ENCODE measurements at places on chromosomes 2 and 18.

DNA sequence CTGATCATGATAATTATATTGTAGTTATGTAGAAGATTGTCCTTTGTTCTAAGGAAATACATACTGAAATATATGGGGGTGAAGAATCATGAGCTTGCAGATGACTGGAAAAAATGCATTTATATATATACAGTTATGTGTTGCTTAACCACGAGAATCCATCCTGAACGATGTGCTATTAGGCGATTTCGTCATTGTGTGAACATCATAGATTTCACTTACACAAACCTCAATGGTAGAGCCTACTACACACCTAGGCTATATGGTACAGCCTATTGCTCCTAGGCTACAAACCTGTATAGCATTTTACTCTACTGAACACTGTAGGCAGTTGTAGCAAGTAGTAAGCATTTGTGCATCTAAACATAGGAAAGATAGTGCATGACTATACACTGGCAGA lies 2.6 kb upstream of the ACAA2 start:
- DNase-seq = no peak

- DNase-seq = no peak
Observed at GRCh38 chr18:49907346-49907929, 94.1 kb upstream of the ACAA2 start.

DNA sequence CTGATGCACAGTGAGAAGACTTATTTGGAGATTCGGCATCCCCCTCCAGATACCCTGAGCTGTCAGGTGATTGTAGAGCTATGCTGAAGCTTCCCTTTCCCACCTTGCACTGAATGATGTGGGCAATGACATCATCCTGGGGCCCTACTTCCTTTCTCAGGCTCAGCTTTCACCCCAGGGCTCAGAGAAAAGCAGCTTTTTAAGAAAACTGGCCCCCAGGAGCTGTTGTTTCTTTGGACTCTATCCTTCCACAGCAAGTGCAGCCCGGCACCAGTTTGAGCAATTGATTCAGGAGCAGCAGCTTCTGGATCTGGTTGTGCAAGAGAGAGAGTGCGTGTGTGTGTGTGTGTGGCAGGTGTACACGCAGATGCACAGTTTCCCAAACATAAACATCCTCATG lies 251.3 kb downstream of the ANAPC1 start:
- no peak for DNase-seq

DNA sequence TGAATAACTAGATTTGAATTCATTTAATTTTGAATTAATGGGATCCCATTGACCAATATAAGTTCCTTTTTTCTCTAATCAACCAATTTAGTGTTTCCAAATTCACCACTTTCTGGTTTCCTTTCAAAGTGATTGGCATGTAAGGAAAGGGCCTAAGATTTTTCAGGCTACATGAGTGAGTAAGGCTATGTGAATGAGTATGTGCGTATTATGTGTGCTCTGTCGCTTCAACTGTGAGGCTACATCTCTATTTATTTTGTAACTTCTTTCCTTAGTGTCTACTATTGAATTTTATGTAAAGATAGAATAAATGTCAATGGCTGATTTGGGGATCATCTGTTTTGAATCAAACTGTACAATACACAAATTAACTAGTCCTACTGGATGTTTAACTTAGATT lies 110.6 kb downstream of the ABCA12 start:
- DNase-seq = no peak

DNA sequence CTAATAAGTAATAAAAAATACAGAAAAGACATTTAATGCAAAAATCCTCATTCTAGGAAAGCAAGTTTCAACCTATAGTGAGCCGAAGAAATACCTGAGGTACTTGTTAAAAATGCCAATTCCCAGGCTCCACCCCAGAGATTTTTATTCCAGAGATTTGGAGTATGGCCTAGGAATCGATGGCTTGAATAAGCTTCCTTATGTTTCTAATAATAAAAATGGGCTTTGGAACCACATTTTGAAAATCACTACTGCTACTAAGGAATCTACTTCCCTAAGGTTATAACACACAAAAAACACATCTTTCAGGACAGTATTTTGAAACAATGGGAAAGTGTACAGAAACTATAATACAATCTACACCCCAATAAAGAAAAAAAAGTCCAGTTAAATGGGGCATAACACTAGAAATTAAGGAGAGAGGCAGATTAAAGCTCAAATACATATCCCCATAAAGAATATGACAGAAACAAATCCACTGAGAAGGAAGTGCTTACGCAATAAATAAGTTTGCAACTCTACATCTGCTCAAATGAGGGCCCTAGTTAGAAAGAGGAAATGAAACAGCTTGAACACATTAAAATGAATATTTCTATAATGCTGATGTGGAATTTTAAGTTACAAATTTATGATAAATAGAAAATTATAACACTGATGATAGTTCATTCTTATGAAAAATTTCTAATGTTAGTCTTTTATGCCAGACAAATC lies 103.7 kb downstream of the EPB41L3 start:
- DNase-seq = no peak

DNA sequence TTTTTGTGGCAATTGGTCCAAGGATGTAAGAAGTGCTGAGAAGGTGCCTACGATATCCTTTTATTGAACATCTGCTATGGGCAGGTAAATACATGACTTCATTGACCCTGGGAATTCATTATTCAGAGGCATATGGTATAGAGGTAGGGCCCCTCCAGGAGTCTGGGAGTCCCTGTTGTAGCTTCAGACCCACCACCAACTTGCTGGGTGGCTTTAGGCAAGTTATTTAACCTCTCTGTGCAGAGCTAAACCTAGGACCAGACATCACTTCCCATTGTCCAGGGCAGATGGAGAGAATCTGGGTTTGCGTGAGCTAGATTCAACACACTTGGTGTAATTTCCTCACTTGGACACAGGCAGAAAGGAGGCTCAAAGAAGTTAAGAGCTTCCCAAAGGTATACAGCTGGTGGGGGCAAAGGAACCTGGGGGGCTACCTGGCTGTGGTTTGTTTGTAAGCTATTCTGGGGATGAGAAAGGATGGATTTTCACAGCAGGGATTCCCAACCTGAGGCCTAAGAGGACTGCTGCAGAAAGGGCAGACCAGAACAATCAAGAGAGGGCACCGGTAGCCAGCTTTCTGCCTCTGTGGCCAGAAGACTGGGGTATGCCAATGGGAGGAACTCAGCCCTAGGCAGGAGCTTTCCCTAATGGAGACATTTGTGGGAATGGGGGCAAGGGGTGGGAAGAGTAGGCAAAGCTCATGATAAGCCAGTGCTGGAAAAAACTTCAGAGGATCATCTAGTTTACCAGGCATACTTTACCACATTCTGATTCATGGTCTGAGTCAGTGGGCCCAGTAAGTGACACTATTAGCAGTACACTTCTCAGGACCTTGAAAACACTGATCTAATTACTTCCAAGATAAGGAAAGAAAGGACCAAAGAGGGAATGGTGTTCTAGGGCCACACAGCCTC lies 102.7 kb upstream of the SMAD2 start:
- no peak for DNase-seq

GRCh38 chr2:197210430-197210829 lies 100.2 kb downstream of the ANKRD44 start:
- DNase-seq = no peak

DNA sequence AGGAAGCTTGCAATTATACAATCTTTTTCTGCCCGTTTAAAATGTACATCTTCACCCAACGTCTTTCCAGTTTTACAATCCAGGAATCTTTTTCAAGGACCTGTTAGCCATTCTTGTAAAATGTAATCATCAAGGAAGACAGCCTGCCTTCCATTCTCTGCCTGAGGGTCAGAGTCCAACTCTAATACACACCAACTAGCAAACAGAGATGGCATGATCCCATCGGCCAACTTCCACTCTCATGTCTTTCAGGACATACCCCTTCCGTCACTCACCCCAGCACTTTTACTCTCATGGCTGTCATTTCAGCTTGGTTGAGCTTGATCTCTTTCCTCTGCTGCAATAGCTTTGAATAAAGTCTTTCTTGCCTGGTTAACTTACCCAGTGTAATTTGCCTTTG lies 172.5 kb upstream of the NETO1 start:
- no peak for DNase-seq

GRCh38 chr2:60353406-60353800 lies 200.1 kb downstream of the BCL11A start:
- no peak for DNase-seq

DNA sequence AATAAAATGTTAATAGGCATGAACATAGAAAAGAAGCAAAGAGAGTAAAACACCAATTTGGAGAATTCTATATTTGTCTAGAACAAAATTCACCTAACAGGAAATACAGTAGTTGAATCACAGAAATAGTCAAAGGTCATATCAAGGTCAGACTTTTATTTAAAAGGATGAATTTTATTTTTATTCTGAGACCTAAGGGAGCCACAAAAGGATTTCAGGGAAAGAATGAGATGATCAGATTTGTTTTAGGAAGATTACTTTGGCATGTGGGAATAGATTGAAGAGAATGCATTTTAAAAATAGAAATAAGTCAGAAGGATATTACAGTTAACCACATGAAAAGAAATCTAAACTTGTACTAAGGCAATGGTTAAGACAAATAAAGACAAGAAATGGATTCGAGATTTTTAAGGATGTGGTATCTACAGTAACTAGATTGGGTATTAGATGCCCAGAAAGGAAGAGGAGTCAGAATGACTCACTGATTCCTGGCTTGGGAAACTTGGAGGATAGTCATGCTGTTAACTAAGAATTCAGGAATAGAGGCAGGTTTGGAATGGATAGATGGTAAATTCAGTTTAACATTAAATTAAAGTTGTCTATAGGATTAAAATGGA lies 56.0 kb downstream of the METTL4 start:
- DNase-seq = no peak

- no peak for DNase-seq
Observed at GRCh38 chr2:3596901-3597417, 2.0 kb downstream of the COLEC11 start.

- no peak for DNase-seq
Observed at GRCh38 chr2:136980303-136980702, 215.0 kb downstream of the THSD7B start.

DNA sequence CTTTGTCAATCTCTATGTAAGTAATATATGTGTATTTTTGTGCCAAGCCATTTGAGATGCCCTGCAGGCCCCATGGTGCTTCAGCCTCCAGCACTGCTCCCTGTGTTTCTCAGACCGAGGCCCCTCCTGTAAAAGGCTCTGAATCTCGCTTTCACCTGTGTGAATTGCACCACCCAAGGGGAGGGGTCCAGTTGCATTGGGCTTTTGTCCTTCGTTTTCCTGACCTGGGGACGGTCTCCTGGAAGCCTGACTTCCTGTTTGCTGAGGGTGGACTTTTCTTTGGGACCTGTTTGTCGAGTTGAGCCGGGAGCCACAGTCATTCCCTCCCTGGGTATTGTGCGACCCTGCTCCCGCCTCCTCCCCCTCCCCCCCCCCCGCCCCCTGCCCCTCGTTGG lies 48.9 kb downstream of the AGAP1 start:
- DNase-seq = no peak

GRCh38 chr2:128661311-128661710 lies 342.6 kb upstream of the HS6ST1 start:
- no peak for DNase-seq

DNA sequence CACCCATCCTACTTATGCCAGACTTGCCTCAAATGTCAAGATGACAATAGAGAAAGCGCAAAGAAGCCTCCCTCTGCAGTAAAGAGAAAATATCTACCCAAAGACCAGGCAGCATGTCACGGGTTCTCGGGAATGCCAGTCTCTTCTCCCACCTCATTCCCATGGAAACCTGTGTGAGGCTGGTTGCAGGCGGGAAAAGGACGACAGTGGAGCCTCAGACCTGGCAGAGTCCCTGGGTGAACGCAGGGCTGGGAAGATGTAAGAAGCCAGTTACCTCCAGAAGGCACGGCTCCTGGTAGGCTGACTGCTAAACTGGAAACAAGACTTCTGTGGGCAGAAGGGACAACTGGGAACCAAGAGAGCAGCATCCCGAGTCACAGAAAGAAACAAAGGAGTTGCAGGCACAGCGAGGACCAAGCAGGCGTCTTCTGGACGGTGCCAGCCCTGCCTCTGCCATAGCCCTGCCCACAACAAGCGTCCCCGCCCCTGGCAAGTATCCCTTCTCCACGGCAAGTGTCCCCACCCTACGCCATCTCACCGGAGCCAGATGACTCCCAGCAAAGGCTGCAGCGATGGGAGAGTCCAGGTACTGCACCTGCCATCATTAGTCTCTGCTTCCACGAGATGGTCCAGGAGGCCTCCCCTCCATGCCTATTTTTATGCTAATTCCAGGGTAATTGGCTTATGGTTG lies 440.8 kb upstream of the MYT1L start:
- DNase-seq = no peak

- peak; percentile 65 for DNase-seq
Observed at GRCh38 chr18:77062518-77063003, 70.0 kb downstream of the MBP start.

DNA sequence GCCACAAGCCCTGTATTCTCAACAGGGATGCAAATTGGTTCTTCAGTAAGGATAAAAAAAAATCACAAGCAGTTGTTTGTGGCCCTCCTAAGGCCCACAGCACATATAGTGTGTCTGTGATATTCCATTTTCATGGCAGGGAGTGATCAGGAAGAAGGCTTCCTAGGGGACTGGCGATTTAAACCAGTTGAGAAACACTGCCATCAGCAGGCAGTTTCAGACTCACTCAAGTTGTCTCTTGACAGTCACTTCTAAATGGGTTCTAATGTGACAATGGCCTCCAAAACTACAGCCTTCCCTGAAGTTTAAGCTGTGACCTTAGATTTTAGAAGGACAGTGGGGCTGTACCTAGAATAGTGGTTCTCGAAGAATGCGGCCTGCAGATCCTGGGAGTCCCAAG lies 6.0 kb downstream of the CIAO1 start:
- DNase-seq = no peak

DNA sequence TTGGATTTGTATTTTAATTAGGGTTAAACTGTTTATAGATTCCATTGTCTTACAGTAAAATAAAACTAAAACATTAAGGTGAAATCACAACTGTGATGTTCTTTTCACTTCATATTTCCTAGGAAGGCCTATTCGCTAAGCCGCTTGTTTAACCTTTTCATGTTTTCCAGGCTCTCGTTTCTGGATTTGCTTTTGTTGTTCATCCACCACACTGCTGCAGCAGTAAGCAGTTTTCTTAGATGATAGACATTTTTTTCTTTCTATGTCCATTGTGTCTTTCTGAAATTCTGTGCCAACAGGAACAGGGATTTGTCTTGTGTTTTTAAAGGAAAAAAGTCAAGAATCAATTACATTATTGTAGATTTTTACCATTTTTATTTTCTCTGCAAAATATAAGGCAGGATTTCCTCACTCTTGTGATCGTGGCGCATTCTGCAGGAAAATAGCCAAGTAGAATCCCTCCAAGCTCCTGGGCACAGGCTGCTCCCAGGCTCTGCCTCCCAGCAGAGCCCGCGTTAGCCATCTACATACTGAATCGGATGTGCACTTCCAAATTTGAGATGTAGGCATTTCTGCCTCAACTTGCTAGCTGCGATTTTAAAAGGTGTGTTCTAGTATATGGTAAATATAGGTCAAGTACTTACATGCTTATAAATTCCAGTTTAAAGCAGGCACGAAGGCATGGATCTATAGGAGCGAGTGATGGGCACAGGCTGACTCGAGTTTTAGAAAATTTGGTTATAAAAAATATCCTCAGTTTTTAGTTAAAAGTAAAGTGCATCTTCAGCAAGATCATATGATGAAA lies 10.2 kb downstream of the TSHZ1 start:
- DNase-seq = no peak

GRCh38 chr18:9838144-9838877 lies 47.5 kb upstream of the TXNDC2 start:
- DNase-seq = no peak

- no peak for DNase-seq
Observed at GRCh38 chr2:171247741-171248662, 87.3 kb upstream of the TLK1 start.
